ENCODE measurements at places on chromosomes 2 and 18. TPM values are rescaled to one million over a fixed set of nuclear protein-coding genes. Genes with fewer than 3 reads are reported as not detected.

DNA sequence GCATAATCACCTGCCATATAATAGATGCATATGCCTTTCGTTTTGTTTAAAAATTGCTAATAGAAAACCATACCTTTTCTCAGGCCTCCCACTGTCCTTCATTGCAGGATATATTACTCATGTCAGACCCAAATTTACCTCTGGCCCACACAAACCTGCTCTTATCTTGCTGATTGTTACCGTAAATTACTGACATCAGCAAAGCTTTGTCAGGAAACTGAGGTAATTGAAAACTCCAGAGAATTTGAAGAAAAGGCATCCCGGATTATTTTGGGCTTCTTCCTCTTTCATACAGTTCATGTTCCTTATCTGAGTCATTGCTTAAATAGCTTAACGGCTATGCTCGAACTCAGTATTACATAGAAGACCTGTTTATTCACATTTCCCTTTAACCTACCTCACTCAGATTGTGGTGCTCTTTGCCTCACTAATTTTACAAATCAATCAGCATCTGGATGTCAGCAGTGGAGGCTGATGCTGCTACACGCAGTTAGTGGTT is 145.7 kb downstream of the ZEB2 start:
- no peaks in the 10 kb centered on the region for H3K27me3 ChIP-seq
- H3K27ac ChIP-seq: no peak overlapping the region
- no peaks in the 10 kb centered on the region for H3K36me3 ChIP-seq
- no peaks in the 10 kb centered on the region for H3K4me1 ChIP-seq
- H3K4me3 ChIP-seq: no peak overlapping the region

DNA sequence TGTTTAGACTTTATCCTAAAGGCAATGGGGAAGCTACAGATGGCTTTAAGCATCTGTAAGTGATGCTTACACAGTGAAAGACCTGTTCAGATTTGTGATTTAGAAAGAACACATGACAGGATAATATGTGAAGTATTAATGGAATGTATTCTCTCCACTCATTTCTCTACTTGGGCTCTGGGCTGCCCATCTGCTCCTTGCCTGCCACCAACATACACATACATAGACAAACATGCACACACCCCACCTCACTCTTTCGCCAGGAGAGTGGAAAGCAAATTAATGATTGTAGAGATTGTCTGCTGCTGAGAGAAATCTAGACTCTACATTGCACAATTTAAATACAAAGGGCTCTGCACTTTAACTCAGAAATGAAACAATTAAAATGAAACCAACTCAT is 61.0 kb upstream of the NFE2L2 start:
- no peaks in the 10 kb centered on the region for H3K4me1 ChIP-seq
- DNase-seq: no peak
- H3K27ac ChIP-seq: no peak overlapping the region
- no peaks in the 10 kb centered on the region for H3K27me3 ChIP-seq
- no peak overlapping the region for H3K4me3 ChIP-seq

- no peak for DNase-seq
- H3K4me3 ChIP-seq: no peak overlapping the region
- H3K4me1 ChIP-seq: no peaks in the 10 kb centered on the region
- no peaks in the 10 kb centered on the region for H3K27me3 ChIP-seq
- H3K27ac ChIP-seq: no peak overlapping the region
Measured at GRCh38 chr18:36661999-36662398, 166.8 kb downstream of the TPGS2 start.

Gene PLA2R1
- 25.4 TPM for total RNA-seq

Measured in uterus (tissue), 4 donors.